ENCODE measurements at places on chromosomes 1 and 21. TPM values are rescaled to one million over a fixed set of nuclear protein-coding genes. Genes with fewer than 3 reads are reported as not detected.

The ADAMTSL4 gene
- 2.9 TPM for total RNA-seq

The ZNF697 gene
- total RNA-seq = 13.2 TPM

The AMY2A gene
- not detected for total RNA-seq

The SPRR4 gene
- total RNA-seq = not detected

The PRUNE1 gene
- total RNA-seq = 12.1 TPM

The LCE3D gene
- not detected for total RNA-seq

GRCh38 chr1:154775621-154776605 lies 94.2 kb downstream of the KCNN3 start:
- no peak for DNase-seq

- no peak for DNase-seq
These were observed 76.0 kb downstream of the GLIS1 start for GRCh38 chr1:53662951-53663350.

DNA sequence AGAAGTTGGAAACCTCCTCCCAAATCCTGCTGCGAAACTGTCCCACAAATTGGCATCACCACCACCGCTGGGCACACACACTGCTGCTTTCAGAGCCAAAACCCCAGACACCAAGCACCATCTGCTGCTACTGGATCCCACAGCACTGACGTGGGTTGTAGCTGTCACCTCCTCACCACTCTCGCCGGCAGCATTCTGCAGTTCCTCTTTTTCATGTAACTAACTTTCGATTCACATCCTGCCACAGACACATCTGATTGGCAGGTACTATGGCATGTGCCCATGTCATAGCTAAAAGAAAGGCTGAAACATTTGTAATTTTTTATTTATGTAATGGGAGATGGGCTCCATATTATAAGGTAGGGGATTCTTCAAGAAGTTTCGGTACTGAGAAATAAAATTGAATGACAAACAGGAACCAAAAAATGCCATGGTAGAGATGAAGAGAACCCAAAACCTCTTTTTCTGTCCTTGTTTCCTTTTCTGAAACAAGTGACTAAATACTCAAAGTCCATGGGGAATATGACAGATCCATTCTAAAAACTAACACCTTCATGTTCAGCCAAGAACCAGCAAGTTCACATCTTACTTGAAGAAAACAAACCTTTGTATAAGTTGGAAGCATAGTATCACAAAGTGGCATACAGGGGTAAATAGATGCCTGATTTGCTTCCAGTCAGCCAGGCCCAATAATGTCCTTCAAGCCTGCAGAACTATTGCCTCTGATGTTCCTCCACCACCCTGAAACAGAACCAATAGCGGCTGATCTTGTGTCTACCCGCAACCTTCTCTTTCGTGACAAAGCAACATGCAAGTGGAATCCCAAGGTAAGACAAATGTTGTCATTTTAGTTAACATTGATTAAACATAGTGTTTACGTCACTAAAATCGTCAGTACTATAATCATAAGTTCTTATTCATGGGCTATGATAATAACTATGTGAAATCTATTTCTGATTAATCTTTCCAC lies 26.6 kb upstream of the RGS13 start:
- DNase-seq = no peak

- DNase-seq = peak; percentile 30
These were observed 4.3 kb downstream of the MAN1A2 start for GRCh38 chr1:117371441-117372151.

DNA sequence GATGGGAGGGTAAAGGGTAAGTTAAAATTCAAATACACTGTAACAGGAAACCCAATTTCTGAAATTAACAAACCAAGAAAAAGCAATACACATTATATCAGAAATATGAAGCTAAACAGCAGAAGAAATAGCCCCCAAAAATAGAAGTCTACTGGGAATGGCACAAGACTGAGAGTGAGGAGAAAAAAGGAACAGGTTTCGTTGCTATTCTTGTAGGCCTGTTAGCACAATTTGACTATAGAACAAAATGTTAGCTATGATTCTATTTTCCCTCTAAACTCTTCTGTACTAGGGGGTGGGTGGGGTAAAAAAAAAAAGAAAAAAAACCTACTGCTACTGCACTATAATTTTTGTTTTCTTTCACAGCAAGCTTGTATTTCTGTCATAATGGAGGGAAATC lies 12.5 kb downstream of the RBBP5 start:
- DNase-seq = no peak

DNA sequence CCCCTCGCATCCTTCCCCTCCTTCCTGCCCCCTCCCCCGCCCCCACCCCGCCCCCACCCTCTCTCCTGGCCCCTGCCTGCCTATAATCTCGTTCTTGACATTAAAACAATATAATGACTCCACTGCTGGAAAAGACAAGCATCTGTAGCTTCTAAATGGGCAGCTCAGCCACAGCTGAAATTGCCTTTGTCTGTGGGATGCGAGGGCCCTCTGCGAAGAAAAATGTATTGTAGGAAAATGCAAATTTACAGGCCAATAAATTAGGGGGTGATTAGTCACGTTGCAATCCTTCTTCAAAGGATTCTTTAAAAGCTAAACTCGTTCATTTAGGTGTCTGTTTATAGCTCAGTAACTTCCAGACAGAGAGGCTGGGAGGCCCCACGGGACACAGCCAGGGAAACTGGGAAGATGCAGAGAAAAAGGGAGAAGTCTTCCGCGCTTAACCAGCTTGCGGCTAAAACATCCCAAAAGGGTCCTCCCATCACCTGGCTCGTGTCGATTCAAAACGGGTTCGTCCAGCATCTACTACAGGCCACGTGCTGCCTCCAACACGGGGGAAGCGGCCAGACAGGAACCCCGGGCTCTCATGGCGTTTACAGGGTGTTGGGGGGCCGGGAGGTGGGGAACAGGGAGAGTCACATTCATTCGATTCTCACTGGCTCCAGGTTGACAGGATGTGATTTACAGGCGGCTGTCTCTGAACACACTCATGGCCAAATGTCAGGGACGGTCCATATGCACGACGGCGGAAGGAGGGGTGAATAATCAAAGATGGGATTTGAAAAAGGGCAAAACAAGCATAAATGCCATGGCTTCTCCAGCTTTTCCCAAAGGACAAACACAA lies 100.5 kb upstream of the ZBTB40 start:
- DNase-seq = no peak

- DNase-seq = no peak
These were observed 17.1 kb downstream of the TRIM67 start for GRCh38 chr1:231178970-231179369.

GRCh38 chr1:24351918-24352627 lies 32.9 kb downstream of the GRHL3 start:
- peak; percentile 11 for DNase-seq

DNA sequence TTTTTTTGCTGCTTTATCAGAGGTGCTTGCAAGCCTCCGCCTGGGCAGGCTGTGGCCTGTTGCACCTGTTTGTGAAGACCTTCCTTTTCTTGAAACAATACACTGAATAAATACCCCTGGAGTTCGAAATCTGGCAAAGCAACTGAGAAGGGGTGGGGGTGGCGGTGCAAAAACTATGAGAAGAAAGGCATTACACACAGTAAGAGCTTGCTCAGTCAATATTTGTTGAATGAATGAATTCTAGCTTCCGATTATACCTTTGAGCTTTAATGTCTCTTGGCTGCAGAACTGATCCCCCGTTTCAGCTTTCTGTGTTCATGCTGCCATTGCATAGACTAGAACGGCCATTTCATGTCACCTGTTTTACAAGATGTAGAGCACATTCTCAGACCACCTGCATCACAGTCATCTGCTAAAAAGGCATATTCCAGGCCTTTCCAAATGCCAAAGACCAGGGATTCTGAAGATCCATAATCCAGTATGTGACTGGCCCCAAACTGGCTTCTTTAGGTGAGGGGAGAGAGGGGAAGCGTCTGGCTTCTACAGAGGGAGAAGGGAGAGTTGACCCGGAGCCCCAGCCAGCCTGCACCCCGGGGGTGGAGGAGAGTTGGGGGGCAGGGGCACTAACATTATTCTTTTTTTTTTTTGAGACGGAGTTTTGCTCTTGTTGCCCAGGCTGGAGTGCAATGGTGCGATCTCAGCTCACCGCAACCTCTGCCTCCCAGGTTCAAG lies 111.5 kb downstream of the ETS2 start:
- DNase-seq = no peak

- DNase-seq = peak; percentile 59
These were observed at the start of gene GPR161 for GRCh38 chr1:168136709-168137514. Gene GPR161 (minus strand): TSS chr1:168136930. CDS start chr1:168104850, 32,080 bp downstream.

Data from fibroblast of villous mesenchyme (primary cell).